ENCODE measurements at places on chromosomes 12 and 14.

DNA sequence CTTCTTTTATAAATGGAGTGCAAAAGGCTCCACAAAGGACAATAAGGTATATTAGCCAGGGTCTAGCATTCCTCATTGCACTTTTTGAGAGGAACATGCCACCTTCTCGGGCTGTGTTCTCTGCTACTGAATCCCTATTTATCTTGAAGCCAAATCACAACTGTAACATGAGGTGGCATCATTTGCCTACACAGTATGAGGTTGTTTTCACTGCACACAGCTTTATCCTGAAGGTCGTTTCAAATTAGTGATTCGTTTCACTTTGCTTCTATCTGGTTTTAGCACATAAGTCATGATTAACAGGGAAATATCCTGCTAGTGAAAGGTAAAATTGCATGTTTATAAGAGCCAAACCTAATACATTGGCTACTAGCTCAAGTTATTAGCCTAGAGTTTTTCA lies 153.8 kb downstream of the SLC35F4 start:
- no peak for DNase-seq

DNA sequence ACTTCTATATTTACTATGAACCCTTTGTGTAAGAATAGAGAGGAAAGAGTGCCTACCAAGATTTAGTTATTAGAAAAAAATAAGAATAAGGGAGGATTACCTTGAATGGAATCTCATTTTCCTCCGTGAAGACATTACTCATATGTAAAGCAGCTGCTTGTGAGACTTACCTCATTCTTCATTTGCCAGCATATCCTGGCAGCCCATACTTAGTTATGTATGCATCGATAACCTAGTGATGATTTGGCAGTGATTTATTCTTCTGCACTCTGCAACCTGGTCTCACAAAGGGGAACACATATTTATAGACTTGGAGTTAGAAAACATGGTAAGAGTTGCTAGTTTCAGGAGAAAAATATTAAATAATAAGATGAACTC lies 56.8 kb downstream of the LRFN5 start:
- DNase-seq: no peak

GRCh38 chr14:38090506-38090905 lies 117.2 kb upstream of the SSTR1 start:
- DNase-seq: no peak

DNA sequence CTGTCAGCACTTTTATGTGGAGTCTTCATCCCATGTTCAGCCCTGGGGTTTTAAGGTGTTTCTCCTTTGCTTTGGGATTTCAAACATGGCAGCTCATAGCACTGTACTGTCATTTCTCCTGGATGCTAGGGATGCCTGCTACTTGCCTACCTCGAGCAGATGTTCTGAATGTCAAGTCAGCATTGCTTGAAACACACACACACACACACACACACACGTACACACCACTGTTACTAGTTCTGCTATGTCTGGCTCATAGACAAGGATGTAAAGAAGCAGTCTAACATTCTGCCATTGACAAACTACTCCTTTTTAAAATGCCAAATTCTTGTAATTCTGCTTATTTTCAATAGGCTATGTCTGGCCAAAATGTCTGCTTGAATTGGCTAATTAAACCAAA lies 72.7 kb downstream of the SAMD4A start:
- DNase-seq: no peak

DNA sequence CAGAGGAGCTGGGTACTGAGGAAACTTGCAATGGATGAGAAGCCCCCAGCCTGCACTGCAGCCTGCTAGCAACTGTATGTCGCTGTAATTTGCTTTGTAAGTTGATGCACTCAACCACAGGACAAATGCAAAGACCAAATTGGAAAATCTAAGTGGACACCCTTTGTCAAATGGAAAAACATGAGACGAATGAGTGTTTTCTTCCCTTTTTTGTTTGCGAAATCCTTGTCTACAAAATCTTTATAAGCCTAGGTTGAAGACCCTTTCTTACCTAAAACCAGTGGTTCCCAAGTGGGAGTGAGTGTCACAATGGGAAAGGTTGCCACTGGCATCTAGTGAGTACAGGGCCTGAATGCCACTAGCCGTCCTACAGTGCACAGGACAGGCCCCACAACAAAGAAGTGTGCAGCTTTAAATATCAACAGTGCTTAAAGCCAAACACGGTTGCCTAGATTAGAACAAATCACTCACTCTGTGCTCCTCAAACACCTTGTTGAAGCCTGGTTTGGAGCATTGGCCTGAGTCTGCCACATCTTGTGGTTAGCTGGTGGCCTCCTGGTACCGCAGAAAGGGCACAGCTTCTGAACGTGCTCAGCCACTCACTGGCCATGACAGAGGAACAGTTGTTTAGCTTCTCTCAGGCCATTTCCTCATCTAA lies 7.6 kb upstream of the VASH1 start:
- DNase-seq: no peak

- DNase-seq: no peak
Measured at GRCh38 chr14:22607291-22607690, 9.2 kb downstream of the ABHD4 start.

DNA sequence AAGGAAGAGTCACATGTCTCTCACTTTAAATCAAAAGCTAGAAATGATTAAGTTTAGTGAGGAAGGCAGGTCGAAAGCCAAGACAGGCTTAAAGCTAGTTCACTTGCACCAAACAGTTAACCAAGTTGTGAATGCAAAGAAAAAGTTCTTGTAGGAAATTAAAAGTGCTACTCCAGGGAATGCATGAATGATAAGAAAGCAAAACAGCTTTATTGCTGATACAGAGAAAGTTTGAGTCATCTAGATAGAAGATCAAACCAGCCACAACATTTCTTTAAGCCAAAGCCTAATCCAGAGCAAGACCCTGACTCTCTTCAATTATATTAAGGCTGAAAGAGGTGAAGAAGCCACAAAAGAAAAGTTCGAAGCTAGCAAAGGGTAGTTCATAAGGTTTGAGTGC lies 193.6 kb downstream of the MSRB3 start:
- DNase-seq: no peak

DNA sequence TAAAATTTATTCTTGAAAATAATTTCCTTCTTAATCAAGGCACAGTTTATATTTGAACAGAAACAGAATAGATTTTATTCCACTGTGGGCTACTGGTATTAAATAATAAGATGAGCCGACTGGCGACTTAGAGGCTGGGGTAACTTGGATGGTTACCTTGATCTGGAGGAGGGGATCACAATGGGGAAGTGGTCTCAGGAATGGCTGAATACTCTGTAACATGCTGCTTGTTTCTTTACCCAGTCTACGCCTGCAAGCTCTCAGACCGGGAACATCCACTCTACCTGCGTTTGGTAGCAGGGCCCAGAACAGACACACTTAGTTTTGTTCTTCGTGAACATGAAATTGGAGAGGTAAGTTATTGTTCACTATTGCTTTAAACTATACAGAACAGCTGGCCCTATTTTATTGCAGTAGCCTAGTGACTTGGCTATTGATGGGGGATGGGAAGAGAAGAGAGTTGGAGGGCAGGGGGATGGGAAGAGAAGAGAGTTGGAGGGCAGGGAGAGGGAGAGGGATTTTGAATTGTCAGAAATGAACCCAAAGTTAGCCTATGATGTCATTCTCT lies 67.9 kb downstream of the GNS start:
- DNase-seq: no peak

Measured in mucosa of gallbladder (tissue), 1 donor.